ENCODE measurements at places on chromosomes 3 and 15.
A peak's percentile ranks its signal among the peaks of the same experiment; 100 is the strongest.

GRCh38 chr15:39669661-39670060 lies 88.8 kb downstream of the THBS1 start:
- DNase-seq: no peak

- peak; percentile 66 for DNase-seq
Observed at GRCh38 chr15:59501597-59501996, 63.6 kb downstream of the FAM81A start.

GRCh38 chr3:171799501-171799900 lies 10.8 kb downstream of the PLD1 start:
- no peak for DNase-seq

GRCh38 chr15:70327328-70327855 lies 229.7 kb upstream of the TLE3 start:
- no peak for DNase-seq

GRCh38 chr3:1613962-1614361 lies 484.7 kb upstream of the CNTN4 start:
- DNase-seq: no peak

- DNase-seq: no peak
Observed at GRCh38 chr15:62512904-62513303, 347.8 kb upstream of the C2CD4B start.

DNA sequence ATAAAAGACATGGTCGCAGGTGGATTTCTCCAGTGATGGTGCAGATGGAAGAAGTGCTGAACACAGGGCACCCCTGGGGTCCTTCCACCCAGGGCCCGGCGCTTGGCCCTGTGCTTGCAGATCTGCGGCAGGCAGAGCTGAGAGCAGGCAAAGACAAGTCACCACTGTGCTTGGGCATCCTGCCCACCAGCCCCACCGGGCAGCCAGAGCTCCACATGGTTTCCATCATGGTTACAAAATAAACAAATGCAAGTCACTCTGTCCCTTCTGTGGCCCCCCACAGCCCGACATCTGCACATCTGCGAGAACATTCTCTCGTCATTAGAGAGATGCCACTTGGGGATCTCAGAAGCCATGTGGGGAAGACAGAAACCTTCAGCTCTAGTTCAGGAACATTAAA lies 37.6 kb upstream of the SFMBT1 start:
- DNase-seq: peak; percentile 10

DNA sequence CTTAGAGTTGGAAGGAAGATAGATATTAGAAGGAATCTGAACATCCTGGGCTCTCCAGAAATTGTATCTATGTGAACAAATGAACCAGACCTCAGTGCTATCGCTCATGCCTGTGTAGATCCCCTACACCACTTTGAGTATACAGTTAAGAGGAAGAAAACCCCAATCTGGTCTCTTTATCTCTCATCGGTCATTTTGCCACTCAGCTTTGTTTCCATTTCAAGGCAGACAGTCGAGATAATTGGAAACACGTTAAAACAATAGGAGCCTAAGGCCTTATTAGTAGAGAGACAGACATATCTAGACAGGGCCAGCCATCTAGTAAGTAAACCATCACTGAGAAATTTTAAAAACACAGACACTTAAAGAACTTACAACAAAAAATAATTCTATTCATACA lies 101.6 kb downstream of the MYLK start:
- DNase-seq: no peak

DNA sequence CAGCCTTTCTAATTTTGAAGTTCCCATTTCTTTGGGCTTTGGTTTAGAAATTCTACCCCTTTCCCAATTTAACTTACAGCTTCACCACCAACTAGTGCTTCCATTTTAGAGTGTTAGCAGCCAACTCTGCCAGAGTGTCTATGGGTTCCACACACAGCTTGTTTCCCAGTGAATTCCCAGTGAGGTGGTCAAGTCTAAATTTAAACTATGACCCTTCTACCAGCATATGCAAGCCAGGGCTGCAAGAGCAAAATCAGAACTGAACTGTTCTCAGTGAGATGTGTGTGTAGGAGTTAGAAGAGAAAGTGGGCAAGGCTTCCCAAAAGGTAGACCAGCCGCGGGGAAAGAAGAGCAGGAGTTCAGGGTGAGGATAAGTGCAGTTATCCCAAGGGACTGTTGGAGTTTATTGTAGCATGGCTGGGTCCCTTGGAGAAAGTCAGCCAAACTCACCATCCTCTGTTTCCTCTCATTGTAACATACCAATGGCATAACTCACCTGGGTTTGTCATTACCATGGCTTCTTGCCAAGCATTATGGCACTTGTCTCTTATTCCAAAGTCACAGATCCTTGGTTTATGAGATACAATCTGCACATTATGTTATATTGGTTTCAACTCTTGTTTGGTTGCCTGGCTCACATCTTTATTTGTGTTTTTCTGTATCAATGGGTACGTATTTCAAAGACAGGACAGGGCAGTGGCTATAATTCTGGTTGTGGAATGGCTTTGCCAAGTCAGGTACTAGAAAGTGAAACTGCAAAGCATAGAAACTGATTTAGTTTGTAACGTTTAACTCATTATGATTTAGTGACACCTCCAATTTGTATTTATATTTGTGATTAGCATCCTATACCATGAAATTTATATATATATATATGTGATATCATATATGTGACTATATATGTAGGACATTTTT lies 130.2 kb upstream of the UMPS start:
- DNase-seq: no peak

DNA sequence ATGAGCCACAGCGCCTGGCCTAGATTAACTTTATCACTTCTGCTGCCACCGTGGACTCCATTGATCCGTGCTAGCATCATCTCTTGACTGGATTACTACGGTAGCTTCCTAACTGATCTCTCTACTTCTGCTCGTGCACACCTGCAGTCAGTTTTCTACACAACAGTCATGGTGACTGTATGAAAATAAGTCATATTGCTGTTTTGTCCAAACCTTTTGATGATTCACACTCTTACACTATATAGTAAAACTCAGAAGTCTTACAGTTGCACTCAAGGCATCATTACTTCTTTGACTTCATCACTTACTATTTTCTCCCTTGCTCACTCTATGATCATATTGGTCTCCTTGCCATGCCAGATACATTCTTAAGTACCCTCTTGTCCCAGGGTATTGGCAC lies 10.1 kb downstream of the PDCD6IP start:
- DNase-seq: no peak

DNA sequence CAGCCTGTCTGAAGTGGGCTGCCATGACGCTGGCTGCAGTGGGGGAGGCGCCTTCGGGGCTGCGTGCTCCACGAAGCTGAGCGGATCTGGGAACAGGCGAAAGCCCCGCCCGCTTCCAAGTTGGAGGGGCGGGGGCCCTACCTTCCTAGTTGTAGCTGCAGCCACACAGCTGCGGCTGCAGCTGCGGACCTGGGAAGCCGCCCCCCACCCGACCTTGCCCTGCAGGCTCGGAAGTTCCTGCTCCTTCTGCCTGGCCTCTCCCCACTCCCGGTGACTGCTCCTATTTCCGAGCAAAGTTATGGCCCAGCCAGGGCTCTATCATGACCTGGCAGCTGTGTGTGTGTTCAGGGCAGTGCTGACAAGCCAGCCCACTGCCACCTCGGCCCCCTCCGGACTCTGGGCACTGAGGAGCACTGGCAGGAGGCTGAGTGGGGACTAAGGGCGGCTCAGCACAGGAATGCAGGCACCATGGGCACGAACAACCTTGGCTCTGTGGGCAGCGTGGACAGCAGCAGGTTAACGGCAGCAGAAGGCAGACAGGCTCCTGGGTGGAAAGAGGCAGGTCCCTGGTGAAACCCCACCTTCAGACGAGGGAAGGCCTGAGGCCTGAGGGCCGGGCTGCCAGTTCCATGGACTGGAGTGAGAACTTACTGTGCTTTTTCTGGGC lies 352.4 kb upstream of the TMCO5A start:
- DNase-seq: peak; percentile 71

DNA sequence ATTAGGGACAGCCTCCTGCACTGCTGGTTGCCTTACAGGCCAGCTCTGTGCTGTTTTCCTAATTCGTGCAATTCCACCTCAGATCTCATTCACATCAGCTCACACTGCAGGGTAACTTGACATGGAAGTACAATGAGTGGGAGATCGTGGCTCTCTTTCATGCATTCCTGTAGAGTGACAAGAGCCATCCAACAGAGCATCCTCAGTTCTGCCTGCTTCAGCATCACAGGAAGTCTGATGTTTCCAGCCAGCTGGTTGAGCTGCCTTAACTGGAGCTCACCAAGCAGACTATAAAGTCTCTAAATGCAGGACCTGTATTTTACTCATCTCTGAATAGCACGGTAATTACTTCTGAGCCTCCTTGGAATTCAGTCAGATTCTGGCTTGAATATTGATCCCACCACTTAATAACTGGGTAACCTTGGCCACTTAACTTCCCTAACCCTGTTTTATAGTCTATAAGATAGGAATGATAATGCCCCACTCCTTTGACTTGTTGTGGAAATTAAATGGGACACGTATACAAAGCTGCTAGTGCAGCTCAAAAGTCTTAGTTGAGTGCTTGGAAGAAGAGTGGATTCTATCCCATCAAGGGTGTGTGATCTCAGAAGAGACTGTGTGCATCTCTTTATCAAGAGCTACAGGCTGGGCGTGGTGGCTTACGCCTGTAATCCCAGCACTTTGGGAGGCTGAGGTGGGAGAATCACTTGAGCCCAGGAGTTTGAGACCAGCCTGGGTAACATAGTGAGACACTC lies 1.4 kb upstream of the DIS3L start:
- no peak for DNase-seq

DNA sequence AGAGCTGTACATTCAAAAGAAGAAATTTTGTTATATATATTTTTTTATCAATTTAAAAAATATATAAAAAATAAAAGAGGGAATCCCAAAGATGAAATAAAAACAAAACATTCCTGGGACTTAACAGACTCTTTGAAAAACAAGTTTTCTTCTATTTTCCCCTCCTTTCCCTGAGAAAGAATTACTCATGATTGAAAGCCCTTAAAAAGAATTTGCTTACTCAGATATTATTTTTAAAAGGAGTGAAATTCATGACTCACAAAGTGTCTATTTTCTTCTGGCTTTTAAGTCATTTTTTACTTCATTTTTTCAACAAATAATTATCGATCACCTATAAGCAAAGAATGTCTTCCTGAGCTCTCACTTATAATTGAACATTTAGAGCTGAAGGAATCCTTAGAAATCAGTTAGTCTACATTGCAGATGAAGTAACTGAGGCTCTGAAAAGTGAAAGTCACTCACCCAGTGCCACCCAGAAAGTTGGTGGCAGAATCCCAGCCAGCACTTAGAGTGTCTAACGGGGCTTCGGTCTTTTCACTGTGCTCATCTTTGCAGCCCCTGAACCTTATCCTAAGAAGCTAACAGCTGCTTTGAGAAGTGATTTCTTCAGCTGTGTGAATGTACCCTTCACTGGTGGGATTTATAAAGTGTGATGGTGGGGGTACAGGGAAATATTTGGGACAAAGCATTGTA lies 42.5 kb upstream of the NUDT16 start:
- no peak for DNase-seq

GRCh38 chr15:93180128-93180527 lies 91.1 kb upstream of the RGMA start:
- no peak for DNase-seq

DNA sequence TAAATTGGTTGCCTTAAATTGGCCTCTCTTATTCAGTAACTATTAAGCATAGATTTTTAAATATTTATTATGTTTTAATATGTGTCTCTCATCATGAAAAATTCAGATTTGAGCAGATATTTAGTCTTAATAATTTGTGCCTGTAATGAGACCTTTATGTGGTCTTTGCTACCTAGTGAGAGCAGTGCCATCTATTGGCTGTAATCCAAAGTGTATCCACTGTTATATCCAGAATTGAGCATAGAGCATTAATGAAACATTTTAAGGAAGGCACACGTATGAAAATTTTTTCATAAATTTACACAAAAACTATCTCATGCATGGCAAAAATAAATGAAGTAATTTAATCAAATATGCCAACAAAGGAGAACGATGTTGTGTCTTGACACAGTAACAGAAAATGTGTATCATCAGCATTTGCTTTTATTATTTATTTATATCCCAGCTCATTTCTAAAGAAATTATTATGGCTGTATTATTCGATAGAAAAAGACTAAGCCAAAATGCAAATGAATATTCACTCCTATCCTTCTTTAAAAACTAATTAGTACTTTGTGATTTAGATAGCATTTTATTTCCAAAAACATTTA lies 203.5 kb downstream of the RSRC1 start:
- no peak for DNase-seq

GRCh38 chr3:51879937-51880336 lies 4.5 kb upstream of the IQCF5 start:
- DNase-seq: no peak

GRCh38 chr3:71896751-71897150 lies 111.8 kb upstream of the PROK2 start:
- no peak for DNase-seq

DNA sequence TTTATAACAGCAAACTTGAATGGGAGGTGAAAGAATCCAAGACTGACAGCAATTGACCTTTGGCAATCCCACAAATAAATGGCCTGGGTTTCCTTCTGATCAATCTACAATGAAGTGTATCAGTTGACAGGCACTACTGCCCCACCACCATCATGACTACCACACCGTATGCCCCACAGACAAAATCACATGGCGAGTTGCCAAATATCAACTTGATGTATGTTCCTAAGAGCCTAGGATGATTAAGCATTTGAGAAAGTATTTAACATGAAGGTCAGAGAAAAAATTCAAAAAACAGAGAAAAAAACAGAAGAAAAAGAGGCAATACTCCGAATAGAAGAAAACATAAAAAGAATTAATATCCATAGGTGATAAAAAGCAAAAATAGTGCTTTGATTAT lies 215.9 kb upstream of the STAC start:
- no peak for DNase-seq

- DNase-seq: no peak
Observed at GRCh38 chr3:139755551-139755950, 77.8 kb upstream of the NMNAT3 start.

GRCh38 chr3:57755368-57755675 lies 787 bp upstream of the SLMAP start:
- no peak for DNase-seq

GRCh38 chr3:190862209-190863118 lies at the start of gene GMNC:
TSS of gene GMNC (minus strand) at chr3:190862694. CDS start at chr3:190862615, 79 bp downstream.
- DNase-seq: peak; percentile 91

DNA sequence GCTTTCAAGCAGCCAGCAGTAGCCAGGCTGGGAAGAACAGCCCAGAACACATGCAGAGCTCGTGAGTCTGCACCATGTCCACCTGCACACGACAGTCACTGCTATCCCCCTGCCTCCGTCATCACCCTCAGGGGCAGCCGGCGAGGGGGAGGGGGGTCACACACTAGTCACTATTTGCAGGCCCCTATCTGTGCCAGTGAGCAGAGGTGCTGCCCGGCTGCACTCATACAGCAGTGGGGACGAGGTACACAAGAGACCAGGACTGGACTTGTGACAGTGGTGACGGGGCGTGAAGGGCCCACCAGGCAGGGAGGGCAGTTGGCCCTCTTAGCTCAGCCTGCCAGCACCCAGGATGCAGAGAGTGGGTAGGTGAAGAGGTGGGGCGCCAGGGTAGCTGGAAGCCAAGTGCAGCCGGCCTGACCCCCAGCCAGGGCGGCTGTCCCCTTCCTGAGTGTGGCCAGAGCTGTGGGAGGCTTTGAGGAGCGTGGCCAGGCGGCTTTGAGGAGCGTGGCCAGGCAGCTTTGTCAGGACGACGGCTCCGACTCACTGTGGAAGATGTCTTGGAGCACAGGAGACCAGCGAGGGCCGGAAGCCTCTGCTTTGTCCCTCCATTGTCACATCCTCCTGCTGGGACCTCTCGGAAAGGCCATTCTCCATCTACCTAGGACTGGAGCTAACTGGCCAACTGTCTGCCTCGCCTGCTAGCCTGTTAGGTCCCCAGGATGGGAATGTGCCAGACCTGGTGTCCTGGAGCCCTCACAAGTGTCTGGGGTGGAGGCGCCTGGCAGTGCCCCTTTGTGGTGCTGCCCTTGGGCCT lies 52.1 kb upstream of the FGD5 start:
- DNase-seq: peak; percentile 20
